ENCODE measurements at places on chromosomes 2 and 18. TPM values are rescaled to one million over a fixed set of nuclear protein-coding genes. Genes with fewer than 3 reads are reported as not detected.

The ST6GAL2 gene
- total RNA-seq = 0.79 TPM

The SLC4A5 gene
- 1.8 TPM for total RNA-seq

The EMILIN1 gene
- total RNA-seq = 37.4 TPM

The LDLRAD4 gene
- 23.9 TPM for total RNA-seq

The RELCH gene
- total RNA-seq = 21.8 TPM

All from omental fat pad (tissue), 4 donors.